Lung microvascular endothelial cell (primary cell): ENCODE measurements at places on chromosomes 3 and 15. TPM values are rescaled to one million over a fixed set of nuclear protein-coding genes. Genes with fewer than 3 reads are reported as not detected.
A peak's percentile ranks its signal among the peaks of the same experiment; 100 is the strongest.

The SCN11A gene
- under 0.01 TPM in 2 replicates for total RNA-seq

The CCDC191 gene
- 0.44 and 0.79 TPM in 2 replicates for total RNA-seq

The CPNE4 gene
- not detected in 2 replicates for total RNA-seq

The WDR93 gene
- not detected in 2 replicates for total RNA-seq

The TYRO3 gene
- total RNA-seq, result 1.6 and 2.8 TPM in 2 replicates

The GLDN gene
- not detected in 2 replicates for total RNA-seq

The SPINK8 gene
- not detected in 2 replicates for total RNA-seq

The PLA1A gene
- 3.5 and 6.2 TPM in 2 replicates for total RNA-seq

The AHSG gene
- total RNA-seq, result not detected in 2 replicates

The GPR62 gene
- total RNA-seq, result not detected in 2 replicates

The ADAMTS9 gene
- total RNA-seq, result 20.6 and 21.1 TPM in 2 replicates

The RHCG gene
- total RNA-seq, result not detected in 2 replicates

The ALDH1A3 gene
- total RNA-seq, result 16.1 and 22.2 TPM in 2 replicates

The WDR49 gene
- 0.20 and 0.22 TPM in 2 replicates for total RNA-seq

- no peak for DNase-seq
Observed at GRCh38 chr3:136251511-136251910, 1.4 kb downstream of the PCCB start.

- DNase-seq, result no peak
Observed at GRCh38 chr3:67798412-67798811, 144.0 kb upstream of the SUCLG2 start.

- DNase-seq, result peak; percentile 53
Observed at GRCh38 chr3:192825657-192826200, 91.9 kb downstream of the MB21D2 start.

GRCh38 chr3:113223475-113224281, 12.3 kb downstream of the BOC start:
- DNase-seq, result no peak

GRCh38 chr15:34239151-34239808, 14.5 kb downstream of the EMC4 start:
- peak; percentile 66 for DNase-seq

DNA sequence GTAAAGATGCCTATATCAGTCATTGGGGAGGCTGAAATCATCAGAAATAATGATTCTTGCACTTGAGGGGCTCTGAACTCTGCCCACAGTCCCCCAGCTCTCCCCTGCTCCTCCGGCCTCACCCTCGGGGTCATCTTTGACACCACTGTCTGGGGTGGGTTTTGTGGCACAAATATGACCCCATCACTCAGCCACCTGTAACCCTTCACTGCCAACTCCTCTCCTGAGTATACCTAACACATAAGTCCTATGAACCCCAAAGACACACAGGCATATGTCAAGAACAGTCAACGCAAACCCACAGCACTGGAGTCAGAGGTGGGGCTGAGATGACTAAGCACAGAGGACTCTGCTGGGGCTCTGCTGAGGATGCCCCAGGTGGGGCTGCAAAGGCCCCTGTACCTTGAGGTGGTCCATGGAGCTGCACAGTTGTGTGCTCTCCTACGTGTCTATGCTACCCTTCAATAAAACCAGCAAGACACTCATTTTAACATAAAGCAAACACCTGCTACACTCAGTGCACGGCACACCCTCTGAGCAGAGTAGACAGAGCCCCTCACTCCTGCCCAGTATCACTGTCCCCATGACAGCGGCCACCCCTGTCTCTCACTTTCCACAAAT, 29.9 kb downstream of the SLC41A3 start:
- no peak for DNase-seq

DNA sequence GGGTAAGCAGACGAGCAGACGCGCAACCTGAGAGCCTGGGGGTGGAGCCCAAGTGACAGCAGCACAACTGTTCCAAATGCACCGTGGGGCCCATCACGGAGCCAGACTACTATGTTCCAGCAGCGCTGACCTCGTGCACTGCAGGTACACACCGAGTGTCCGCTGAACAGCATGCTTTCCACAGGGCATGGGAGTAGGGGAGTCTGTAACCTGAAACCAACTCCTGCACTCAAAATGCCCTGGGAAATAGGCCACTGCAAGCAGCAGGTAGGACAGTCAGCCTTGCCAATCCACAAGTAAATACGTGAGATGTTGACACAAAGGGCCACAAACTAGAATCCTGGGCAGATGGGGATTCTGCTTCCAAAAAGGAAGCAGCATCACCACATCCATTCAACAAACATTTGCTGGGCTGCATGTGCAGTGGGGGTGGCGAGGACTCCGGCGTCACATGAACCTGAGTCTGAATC, 73.9 kb downstream of the TBC1D2B start:
- DNase-seq, result no peak

DNA sequence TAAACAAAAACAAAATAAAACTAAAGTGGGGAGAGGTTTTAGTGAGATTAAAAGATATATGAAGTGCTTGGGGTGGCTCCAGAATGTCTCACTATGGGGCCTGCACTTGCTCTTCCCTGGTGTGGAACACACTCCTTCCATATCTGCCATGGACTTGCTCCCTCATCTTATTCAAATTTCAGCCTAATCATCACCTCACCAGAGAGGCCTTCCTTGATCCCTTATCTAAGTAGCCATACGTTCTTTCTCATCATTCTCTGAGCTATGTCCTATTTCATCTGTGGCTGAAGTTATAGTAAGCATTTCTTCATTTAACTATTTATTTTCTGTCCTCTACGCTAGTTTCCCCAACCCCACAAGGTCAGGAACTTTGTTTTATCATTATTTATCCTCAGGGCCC, 511.7 kb downstream of the NTRK3 start:
- DNase-seq, result no peak

DNA sequence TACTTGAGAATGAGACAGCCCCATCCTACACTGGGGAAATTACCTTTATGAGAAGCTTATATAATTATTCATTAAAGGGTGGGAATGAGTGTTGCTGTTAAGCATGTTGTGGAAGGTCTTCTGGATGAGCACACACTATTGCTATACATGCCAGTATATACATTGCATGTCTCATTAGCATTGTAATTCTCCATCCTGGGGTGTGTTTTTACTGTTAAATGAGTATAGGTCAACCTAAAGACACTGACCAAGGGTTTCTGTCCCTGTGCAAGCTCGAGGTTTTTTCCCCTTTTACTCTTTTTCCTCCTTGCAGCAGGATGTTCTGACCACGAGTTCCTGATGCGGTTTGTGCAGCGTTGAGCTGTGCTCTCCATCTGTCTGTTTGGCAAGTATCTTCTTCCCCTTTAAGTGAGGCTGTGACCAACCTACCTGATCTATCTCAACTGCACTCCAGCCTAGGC, 7.2 kb upstream of the IVD start:
- no peak for DNase-seq

DNA sequence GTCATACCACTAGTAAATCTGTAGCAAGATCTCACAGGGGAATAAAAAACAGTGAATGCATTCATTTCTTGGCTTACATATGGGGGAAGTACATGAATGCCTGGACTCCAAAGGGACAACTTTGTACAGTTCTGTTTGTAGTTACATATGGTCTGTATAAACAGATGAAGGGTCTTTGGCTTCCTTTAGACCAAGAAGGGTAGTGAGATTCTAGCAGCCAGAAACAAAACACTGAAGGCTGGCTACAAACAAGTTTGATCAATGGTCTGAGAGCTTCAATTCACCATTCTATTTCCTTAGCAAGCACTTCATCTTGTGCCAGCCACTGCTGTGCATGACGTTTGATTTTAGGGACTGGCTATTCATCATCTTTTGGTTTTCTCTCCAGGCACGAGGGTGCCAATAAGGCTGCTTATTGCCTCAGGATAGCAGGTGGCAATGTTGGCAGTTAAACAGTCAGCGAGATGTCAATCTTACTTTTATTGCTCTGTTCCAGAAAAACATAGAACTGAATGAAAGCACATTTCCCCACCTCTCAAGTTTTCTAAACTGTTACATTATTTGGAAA, 313.7 kb upstream of the COL8A1 start:
- no peak for DNase-seq

DNA sequence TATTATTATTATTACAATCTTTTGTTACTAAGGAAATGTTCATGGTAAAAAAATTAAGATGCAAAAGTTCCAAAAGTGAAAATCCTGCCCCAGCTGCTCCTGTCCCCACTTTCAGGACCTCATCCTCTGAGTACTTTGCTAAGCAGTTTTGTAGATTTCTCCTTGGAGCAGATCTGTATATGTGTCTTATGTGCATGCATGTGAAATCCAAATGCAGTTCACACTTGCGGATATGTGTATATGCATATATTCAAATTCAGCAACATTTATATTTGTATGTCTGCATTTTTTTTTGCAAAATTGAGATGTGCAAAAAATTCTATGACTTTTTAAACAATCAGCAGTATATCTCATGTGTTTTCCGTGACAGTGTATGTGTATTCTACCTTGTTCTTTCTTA, 19.2 kb downstream of the CHCHD6 start:
- DNase-seq, result no peak

DNA sequence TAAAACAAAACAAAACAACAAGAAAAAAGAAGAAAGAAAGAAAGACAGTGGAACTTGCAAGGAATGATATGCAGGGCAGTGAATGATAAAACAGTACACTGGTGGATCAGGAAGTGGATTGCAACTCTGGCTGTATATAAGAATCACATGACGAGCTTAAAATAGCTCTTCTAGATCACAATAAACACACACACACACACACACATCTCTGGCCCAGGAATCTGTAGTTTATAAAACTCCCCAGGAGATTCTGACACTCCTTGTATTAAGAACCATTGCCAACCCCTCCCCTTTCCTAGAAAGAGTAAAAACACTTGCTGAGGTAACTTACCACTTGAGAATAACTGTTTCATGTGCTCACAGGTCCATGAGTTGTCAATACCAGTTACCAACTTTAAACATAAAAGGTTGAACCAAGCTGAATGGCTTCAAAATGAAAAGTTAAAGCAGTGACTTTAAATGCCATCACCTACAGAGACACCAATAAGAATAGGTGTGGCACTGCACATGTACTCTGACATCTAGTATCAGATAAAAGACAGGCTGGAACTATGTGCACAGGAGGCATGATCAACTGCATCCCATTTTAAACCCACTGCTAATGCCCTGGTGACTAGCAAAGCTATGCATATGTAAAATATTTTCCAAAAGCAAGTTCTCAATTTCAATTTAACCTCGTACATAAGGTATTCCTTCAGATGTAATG, 3.9 kb downstream of the CPOX start:
- no peak for DNase-seq

DNA sequence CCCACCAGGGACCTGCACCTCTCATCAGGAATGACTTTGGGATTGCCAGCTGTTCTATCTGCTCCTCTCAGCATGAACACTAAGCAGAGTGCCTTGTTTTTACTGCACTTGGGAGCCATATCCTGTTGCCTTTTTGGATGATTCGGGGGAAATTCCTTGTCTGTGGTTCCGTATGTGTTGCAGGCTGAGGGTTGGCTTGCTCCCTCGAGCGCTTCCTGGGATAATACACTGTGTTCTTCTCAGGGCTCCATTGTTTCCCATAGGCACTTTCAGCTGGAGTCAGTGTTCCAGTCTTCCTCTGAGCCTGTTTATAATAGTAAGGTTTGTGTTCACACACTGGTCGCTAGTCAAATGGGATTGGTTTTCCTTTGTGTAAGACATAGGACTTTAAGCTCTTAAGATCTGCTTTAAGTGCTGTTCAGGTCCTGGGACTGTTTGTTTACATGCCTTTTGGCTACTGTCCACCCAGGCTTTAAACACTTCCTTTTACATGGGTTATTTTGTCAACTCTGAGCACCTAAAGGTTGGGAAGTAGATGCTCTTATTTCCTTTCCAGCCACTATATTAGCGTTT, 23.4 kb downstream of the BOC start:
- no peak for DNase-seq

DNA sequence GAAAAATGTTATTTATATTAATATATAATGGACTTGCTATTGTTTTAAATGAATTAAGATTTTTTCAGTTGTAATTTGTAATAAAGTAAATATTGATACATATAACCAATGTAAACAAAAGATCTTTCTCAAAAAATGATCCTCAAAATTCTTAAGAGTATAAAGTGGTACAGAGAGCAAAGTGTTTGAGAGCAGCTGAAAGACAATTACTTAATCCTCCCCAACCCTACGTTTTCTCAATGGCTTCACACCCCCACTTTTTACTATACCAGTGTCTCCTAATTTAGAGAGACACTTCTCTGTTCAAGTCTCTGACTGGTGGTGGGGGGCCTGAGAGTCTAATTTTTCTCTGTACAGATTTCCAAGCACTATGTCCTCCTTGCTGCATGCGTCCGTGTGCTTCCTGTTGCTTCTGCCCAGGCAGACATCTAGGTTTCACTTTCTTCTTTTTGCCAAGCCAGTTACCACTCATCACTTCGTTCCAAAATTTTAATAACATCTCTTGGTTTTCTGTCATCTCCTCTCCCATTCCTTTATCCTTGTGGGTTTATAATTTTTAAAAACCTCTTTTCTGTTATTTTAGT, 276.3 kb upstream of the DNAJC19 start:
- DNase-seq, result peak; percentile 1

DNA sequence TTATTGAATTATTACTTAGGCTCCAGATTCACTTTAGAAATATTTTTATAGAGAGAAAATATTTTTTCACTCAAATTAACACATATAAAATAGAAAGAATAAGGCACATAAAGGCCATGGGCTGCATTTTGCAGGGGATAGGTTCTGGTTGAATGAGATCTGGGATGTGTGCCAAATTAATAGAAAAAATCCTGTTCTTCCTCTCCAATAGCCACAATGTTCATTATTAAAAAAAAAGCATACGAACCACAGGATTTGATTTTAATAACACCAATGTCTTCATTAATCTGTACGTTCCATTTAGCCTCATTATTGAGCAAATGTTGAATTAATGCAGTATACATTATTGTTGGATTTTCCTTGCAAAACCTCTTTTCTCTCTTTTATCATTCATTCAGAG, 622.8 kb upstream of the AGTR1 start:
- DNase-seq, result peak; percentile 16

GRCh38 chr3:126463521-126463920, 12.2 kb downstream of the ZXDC start:
- DNase-seq, result no peak

- no peak for DNase-seq
Observed at GRCh38 chr3:60633644-60634043, 617.6 kb downstream of the FHIT start.

DNA sequence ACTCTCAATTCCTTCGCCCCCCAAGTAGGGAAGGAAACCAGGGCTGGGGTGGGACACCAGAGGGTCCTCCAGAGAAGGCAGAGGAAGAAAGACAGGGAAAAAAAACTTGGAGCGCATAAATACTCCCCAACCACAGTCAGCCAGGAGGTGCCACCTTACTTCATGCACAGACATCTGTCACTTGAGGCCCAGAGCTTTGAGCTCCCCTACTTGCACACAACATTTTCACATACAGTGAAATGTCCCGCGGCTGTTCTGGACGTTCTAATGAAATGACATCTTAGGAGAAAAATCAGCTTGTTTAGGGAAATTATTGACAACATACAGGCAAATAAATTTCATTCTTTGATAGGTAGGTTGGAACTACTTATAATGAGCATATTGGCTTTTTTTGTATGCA, 113.0 kb downstream of the LIPC start:
- DNase-seq, result no peak

DNA sequence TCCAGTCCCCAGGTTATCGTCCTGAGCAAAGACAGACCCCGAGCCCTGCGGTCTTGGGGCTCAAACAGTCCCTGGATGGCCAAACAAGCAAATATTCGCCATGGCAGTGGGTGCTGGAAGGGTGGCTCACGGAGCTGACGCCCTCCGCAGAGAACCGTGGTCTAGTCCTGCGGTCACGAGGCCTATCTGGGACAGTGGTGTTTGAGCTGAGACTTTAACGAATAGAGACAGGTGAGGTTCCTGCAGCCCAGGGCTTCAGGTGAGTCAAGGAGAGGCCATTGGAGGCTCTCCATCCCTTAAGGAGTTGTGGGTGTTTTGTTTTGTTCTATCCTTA, 399 bp upstream of the SUCLG2 start:
- DNase-seq, result no peak

- DNase-seq, result no peak
Observed at GRCh38 chr15:79394231-79394630, 37.9 kb upstream of the MINAR1 start.
